ENCODE measurements at places on chromosomes 7 and 10. TPM values are rescaled to one million over a fixed set of nuclear protein-coding genes. Genes with fewer than 3 reads are reported as not detected.

LIPN gene
- not detected for total RNA-seq

FAM24B gene
- 18.8 TPM for total RNA-seq

LEP gene
- not detected for total RNA-seq

CRHR2 gene
- total RNA-seq: 2.8 TPM

ACTR3C gene
- total RNA-seq: 12.2 TPM

CPA2 gene
- not detected for total RNA-seq

CYP26C1 gene
- total RNA-seq: 0.63 TPM

TMEM273 gene
- total RNA-seq: 1.6 TPM

CTAGE8 gene
- not detected for total RNA-seq

TLX1 gene
- not detected for total RNA-seq

PRKCQ gene
- 2.2 TPM for total RNA-seq

VSTM2A gene
- 63.2 TPM for total RNA-seq

EFCAB10 gene
- 2.2 TPM for total RNA-seq

HOXA4 gene
- not detected for total RNA-seq

CRYGN gene
- total RNA-seq: not detected
